ENCODE measurements at places on chromosomes 16 and 17. TPM values are rescaled to one million over a fixed set of nuclear protein-coding genes. Genes with fewer than 3 reads are reported as not detected.

- no peak for DNase-seq
These were observed 29.7 kb downstream of the USP31 start for GRCh38 chr16:23119570-23119969.

DNA sequence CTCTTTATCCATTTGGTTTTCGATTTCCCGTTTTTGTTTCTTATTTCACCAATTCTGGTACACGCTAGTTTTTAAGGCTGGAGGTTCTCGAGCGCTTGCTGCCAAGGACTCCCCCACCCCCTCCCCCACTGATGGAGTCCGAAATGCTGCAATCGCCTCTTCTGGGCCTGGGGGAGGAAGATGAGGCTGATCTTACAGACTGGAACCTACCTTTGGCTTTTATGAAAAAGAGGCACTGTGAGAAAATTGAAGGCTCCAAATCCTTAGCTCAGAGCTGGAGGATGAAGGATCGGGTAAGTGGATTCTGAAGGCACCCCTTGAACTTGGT lies 825 bp downstream of the RPTOR start:
- no peak for DNase-seq

GRCh38 chr16:67537636-67538591 lies 9.3 kb downstream of the RIPOR1 start:
- DNase-seq = peak; percentile 42

- DNase-seq = no peak
These were observed 17.6 kb upstream of the PHF12 start for GRCh38 chr17:28968914-28969295.

DNA sequence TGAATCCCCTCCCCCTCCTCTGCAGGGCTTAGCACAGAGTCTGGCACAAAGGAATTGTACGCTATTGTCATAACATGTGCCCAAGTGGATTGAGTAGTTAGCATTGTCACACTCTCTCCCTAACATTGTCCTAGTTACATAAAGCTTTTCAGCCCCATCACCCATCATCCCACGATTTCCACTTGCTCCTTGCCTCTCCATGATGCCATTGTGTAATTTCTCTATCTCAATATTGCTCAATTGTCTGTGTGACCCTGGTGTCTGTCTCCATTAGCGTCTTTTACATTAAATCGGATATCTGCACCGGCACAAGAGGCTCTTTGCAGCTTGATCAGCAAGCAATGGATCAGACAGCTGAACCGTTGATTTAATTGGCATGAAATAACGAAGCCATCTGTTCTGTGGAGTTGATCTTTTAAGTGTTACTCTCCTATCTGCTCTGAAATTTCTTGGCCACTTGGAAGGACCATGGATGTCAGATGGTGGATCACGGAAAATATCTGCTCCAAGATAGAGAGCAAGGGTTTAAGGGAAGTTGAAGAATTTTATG lies 77.0 kb upstream of the HS3ST4 start:
- no peak for DNase-seq

- DNase-seq = no peak
These were observed 75.2 kb upstream of the GSE1 start for GRCh38 chr16:85537795-85538401.

The SLC12A3 gene
- total RNA-seq = not detected

The FBXL19 gene
- total RNA-seq = 84.3 TPM

The NPIPB6 gene
- 0.83 TPM for total RNA-seq

The PRR35 gene
- 0.72 TPM for total RNA-seq

The PHF23 gene
- total RNA-seq = 45.8 TPM

The KRT34 gene
- not detected for total RNA-seq

The ADORA2B gene
- 5.1 TPM for total RNA-seq

The ACACA gene
- total RNA-seq = 173 TPM

Measured in WTC11 (cell line).